ENCODE measurements at places on chromosomes 4 and X.

DNA sequence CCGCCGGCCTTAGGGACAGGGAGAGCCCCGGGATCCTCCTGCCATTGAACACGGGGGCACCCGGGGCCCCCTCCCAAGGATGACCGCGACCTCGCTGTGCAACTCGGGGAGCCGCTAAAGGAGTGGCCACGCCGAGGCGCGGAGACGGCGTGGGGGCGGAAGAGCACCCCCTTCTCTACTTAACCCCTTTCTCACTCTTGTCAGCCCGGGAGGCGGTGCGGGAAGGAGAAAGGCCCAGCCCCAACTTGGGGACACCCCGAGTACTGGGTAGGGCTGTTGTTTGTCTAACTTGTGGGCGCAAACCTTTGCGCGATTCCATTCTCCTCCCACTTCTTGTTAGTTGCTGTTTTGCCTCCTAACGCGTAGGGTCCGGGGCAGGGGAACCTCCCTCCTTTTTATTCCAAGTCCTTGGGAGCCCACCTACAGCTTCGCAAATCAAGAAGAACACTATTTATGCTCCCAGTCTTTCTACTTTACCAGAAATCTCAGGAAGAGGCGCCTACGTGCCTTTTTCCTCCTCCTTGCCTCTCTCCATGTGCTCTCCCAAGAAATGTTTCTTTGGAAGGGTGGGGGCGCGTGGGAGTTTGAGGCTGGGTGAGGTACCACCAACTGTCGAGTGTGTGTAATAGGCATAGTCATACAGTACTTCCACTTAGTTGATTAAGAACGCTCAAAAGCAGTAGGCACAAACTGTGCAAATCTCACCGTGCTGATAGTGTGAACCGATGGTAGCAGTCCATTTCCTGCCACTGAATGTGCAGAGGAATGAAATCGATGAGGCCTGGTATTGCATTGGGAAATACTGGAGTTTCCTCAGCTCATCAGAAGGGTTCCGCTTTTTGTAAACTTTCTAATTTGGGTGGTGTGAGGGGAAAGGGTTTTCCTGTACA is 813 bp downstream of the DIAPH2 start:
- peak; percentile 8 for DNase-seq

GRCh38 chr4:56626963-56627362 is 54.1 kb downstream of the HOPX start:
- no peak for DNase-seq

DNA sequence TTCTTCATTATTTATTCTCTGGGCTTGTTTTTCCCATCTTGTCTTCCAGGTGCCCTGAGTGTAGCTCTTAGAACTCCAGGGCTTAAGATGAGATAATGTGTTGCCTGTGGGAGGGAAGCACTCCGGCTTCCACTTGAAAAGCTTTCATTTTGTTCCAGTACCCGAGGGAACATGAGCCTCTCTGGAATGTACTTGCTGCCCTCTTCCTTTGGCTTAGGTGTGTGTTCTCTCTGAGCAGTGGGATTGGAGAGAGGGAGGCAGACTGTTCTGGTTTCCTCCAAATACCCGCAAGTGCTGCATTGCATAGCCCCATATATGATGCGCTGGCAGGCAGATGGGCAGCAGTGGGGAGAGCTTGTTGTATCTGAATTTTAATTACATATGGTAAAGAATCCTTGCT is 861 bp upstream of the DTHD1 start:
- DNase-seq = no peak

DNA sequence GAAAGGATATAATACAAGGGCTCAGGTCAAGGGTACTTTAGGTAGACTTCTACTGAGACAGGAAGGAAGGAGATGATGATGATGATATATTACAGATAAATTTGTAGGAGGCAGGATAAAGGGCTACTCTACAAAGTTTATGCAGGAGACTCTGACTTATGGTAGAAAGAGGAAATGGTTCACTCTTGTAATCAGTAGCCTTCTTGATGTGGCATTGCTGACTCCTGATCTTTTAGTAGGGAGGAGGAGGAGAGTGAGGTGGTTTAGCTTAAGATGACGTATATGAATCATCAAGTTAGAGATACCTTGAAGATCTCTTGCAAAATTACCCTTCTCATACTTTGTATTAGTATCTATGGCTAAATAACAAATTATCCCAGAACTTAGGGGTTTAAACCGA is 4.7 kb downstream of the BLTP1 start:
- DNase-seq = no peak

GRCh38 chr4:102579794-102580462 is 78.8 kb downstream of the NFKB1 start:
- DNase-seq = no peak

- no peak for DNase-seq
These were observed 434.7 kb downstream of the PACRGL start for GRCh38 chr4:21134994-21135393.

GRCh38 chr4:38568768-38569167 is 95.2 kb upstream of the KLF3 start:
- DNase-seq = no peak

- DNase-seq = no peak
These were observed 17.5 kb downstream of the TXK start for GRCh38 chr4:48116582-48116981.

GRCh38 chr4:26724534-26724933 is 136.1 kb upstream of the STIM2 start:
- no peak for DNase-seq

DNA sequence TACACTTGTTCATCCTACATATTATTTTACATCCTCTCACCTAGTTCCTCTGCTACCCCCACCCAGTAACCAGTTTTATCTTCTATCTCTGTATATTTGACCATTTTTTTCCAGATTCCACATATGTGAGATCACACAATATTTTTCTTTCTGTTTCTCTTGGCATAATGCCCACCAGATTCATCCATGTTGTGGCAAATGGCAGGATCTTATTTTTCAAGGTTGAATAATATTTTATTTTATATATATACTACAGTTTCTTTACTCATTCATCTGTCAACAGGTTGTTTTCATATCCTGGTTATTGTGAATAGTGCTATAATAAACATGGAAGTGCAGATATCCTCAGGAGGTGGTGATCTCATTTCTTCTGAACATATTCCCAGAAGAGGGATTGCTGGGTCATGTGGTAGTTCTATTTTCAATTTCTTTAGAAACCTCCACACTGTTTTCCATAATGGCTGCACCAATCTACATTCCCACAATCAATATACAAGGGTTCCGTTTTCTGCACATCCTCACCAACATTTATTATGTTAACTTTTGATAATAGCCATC is 48.2 kb downstream of the THAP9 start:
- DNase-seq = no peak

DNA sequence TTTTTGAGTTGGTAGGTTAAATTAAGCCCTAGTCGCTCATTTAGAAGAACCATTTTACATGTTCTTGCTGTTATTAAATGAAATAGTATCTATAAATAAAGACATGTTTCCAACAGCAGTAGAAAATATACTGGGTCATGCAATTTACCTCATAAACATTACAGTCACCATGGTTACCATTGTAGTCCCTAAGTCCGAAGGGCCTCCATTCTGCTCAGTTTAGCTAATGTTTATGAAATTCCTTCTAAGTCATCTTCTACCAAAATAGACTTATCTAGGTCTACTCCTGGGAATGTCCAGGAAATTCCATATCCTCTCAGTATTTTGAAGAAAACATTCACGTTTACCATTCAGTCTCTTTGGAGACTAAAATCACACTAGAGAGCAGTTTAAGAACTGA is 292.5 kb upstream of the DCAF8L1 start:
- DNase-seq = no peak

DNA sequence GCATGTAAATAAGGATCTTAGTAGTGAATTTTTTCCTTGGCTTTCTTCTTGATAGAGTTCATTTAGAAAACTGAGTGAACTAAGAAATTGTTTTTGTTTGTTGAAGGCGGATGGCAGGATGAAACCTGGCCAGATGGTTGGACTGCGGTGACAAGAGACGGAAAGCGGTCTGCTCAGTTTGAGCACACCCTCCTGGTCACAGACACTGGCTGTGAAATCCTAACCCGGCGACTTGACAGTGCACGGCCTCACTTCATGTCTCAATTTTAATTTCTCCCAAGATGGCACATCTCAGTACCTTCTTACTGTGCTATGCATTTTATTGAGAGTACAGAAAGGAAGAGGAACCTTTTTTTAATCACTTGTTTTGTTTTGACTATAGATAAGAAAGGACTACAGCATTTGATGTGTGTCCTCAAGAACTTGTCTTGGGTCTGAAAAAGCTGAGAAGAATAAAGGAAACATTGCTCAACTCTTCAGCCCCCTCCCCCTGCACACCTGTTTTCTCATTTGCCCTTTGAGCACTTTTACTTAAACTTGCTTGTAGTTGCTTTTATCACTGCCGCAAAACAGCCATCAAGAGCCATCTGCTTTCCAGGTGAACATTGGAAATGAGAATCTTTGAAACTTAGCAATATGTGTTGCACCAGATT is 27.4 kb downstream of the ADH5 start:
- no peak for DNase-seq

All from stimulated activated CD8-positive, alpha-beta memory T cell treated with anti-CD3 and anti-CD28 coated beads, Interleukin-12 subunit alpha, Interleukin-12 subunit beta, amount 100 ng/mL, for 4 hours (primary cell).